ENCODE measurements at places on chromosomes 5 and 9.

DNA sequence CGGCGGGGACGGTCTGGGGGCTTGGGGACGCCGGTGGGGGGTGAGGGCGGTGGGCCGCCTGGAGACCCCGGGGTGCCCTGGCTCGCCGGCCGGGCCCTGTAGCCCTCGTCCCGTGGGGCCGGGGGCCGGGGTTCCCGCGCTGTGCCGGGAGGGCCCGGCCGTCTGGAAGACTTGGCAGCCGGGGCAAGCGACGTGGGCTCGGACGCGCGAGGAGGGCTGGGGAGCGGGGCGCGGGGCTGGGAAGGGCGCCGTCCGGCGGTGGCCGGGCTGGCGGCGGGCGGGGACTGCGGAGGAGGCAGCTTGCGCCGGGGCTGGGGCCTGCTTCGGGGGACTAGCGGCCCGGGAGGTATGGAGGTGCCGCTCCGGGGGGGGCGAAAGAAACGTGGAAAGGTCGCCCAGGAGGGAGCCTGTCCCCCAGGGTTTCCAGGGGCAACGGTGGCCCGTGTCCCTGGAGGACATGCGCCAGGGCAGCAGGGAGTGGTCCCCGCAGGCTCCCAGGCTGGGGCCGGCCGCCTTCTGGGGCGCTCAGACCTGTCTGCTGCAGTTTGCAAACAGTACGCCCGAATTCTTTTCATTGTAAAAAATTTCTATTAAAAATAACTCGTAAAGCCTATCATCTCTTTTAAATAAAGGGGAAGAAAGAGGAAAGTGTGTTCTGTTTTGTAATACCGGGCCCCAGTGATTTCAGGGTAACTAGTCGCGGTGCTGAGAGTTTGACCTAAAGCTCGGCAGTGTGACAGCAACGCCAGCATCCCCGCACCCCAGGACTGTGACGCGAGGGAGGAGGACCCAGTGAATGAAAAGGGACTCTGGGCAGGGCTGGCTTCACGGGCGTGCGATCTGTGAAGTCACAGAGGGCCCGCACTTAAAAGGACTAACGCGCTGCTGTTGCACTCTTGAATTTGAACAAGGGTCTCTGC is 752 bp upstream of the ANKH start:
- peak; percentile 82 for DNase-seq

DNA sequence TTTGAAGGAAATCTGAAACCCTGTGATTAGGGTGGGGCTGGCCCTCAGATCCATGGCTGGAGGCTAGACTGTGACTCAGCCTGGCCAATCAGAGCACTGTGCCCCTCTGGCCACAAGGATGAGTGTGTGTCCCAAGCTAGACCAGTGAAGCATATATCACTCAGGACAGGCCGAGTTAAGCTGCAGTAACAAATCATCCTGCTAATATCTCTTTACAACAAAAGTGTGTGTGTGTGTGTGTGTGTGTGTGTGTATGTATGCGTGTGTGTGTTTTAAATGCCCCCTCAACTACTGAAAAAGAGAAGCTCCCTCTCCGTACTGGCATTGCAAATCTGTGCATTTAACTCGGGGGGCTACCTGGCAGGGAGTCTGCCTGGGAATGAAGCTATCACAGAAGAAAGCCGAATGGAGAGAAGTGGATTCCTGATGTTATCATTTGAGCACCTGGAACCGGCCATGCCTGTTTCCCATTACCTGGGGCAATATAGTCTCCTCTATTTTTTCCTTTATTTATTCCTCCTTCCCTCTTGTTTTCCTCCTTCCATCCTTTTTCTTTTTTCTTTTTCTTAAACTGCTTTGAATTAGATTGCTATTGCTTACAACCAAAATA is 25.6 kb downstream of the STC2 start:
- DNase-seq: no peak

DNA sequence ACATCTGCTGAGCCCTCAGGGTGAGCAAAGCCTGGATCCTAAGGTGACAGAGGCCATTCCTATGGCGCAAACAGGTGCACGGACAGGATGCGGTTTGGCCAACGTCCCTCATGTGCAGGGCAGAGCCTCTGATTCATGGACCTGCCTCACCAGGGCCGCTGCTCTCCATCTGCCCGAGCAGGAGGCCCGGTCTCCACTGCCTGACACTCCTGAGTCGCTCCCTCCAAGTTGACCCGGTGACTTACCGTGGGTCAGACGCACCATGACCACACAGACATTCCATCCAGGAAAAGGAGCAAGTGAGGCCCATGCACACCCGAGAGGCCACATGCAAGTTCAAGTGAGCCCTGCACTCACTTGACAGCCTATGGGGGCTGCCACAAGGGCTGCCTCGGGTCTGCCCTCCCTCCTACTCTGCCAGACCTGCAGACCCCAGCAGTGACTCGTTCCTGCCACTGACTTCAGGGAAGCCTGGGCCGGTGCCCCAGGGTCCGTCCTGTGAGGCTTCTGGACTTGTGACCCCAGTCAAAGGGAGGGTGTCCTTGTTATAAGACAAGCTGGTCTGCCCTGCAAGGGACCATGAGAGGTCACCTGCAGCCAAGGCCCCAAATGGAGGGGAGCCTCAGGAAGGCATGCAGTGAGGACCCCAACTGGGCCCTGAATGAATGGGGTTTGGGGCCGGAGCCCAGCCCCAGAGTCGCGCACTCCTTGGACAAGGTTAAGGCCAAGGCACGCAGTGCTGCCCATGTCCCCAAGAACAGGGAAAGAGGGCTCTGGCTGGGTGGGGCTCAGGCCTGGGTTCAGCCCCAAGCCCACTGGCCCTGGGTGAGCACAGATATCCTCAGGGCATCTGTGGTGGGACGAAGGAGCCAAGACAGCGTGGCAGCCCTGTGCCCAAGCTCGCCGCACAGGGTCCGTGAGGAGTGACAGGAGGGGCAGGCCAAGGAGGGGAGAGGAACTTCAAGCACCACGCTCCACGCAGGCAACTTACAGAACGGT is 10.1 kb downstream of the BRD3OS start:
- DNase-seq: no peak

DNA sequence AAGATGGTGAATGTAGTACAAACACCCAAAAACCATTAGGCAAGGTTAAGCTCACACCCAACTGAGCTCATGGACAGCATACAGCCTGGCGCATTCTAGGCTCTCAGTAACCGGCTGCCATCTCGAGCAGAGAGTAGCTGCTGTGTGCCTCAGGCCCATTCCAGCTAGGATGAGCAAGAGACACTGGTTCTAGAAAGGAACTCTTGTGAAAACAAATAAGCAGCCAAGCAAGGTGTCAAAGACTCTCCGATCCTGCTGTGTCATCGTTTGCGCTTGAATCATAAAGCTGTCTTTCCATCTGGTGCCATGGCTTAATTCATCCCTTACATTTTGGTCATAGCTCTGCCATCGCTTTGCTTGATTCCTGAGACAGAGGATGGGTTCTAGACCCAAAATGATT is 135.4 kb upstream of the MSX2 start:
- DNase-seq: no peak

DNA sequence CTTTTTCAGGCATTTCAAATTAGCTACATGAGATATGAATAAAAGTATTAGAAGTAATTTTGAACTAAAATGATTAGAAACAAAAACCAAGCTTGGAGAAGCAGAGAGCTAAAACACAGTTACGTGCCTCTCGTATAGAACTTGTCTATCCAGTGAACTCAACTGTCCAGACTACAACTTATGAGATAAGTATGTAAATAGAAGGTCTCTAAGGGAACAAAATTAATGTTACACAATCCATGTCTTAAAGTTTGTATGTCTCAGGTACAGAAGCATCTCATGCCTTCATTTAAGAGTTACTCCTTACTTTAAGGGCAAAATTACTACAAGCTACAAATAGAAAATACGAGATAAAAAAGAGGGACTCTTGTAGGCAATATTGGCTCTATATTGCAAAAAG is 316.8 kb downstream of the CETN3 start:
- no peak for DNase-seq

- peak; percentile 69 for DNase-seq
Measured at GRCh38 chr9:21974722-21975409, 19.3 kb downstream of the CDKN2A start.

DNA sequence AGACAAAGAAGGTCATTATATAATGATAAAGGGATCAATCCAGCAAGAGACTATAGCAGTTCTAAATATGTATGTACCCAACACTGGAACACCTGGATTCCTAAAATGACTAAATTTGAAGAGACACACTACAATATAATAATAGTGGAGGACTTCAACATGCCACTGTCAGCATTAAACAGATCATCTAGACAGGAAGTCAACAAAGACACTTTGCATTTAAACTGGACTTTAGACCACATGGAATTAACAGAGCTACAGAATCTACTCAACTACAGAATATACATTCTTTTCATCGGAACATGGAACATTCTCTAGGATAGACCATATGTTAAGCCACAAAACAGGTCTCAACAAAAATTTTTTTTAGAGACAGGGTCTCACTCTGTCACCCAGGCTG is 58.3 kb upstream of the TLX3 start:
- no peak for DNase-seq

GRCh38 chr5:151181818-151182523 is 24.4 kb upstream of the ANXA6 start:
- no peak for DNase-seq

- DNase-seq: no peak
Measured at GRCh38 chr9:19379283-19379682, 753 bp downstream of the RPS6 start.

DNA sequence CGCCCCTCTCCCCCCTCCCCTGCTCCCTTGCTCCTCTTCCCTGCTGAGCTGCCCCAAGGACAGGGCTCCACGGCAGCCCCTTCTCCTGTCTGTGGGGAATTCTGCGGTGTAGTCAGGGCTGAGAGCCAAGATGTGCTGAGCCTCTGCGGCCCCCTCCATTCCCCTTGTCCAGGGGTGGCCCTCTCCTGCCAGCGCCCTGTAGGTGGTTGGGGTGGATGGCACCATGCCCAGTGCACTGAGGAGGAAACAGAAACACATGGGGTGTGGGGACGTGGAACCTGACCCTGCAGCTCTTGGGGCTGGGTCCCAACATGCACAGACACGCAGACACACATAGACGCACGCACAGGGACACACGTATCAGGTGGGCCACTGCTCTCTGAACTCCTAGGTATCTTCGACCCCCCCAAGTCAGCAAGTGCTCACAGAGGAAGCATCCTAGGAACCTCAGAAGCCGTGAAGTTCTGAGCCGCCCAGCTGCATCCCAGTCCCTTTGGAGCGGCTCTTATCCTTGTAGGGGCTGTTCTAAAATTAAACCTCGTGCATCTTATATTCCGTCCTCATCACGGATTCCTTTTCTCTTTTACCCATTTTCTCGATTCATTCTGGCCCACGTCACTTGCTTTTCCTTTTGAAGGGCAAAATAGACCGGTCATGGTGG is 64.8 kb downstream of the HMCN2 start:
- no peak for DNase-seq

DNA sequence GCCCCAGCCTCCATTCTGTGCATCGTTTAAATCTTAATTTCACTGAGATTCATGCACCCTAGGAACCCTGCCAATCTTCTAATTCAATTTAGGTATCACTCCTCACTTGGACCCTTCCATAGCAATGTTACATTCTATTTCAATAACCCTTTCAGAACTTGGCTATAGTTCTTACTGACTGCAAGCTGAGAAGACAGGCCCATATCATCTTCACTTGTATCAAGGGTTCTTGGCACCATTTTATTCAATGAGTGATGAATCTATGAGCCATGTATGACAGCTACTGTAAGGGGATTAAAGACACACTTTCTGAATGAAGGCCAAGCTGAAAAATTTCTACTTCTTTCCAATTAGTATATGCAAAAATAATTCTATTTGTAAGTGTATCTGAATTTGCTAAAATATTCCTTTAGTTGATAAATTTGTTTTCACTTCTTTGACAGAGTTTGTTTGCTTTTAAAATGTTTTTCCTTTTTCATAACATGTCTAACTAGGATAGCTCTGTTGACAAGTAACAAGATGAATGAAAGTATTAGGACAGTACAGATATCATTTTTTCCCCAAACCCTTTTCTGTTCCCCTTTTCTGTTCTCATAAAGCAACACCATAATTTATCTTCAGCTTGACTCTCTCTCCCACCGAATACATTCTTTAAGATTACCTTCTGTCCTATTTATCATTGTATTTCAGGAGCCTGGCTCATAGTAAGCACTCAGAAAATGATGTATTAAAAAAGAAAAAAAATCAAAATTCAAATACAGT is 9.6 kb downstream of the ITGA2 start:
- DNase-seq: no peak

DNA sequence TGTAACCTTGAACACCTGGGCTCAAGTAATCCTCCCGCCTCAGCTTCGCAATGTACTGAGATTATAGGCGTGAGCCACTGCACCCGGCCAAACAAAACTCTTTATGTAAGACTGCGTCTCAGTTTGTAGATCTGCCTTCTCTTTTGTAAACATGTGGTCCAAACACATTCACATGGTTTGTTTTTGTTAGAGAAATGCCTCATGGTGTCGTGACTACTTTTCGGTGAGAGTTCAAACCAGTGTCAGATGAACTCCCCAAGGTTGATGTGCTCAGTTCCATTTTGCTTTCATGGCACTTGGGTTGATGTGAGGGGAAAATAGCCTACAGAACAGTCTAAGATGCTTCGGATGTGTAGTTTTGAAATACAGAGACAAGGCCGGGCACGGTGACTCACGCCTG is 231.6 kb downstream of the GOLPH3 start:
- no peak for DNase-seq

GRCh38 chr9:72427801-72428200 is 62.8 kb upstream of the ZFAND5 start:
- DNase-seq: no peak

DNA sequence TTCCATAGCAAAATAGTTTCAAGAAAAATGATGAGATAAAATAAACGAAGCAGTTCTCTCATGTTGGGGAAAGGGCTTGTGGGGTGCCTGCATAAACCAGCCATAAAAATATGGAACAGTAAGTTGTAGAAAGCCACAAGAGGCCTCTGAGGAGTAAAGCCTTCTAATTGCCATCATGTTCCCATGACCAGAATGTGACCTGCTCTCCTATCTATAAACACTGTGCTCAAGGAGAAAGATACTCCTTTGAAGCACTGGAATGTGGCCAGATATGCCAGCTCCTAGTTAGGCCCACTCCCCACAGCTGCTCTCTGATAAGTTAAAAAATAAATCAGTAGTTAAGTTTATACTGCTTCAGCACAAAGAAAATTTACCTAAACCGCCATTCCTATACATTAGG is 65.8 kb downstream of the SETX start:
- no peak for DNase-seq

DNA sequence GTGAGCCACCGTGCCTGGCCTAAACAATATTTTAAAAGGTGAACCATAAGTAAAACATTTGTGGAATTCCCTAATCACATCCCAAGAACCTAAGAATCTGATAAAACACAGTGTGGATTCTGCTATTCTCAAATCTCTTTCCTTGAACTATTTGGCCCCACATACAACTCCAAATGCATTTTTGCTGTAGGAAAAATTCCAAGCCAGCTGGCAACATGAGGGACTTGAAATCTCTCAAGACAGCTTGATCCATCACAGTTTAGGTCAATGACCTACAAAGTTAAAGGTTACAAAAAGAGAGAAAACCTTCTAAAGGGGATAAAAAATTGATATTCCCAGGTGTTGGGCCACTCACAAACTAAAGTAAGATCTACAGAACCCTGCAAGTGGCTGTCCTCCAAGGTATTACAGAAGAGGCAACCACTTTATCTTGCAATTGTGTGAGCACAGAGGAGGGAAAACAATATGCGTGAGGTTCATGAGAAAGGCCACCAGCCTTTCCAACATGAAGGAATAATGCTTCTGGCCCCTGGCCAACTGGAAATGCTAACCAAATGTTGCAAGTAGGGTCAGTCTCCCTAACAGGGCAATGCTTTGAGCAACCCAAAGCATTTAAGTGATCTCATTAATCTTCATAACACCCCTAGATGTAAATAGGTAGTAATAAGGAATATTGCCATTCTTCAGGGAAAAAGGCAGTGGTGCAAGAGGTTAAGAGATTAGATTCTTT is 221.4 kb downstream of the SEMA5A start:
- DNase-seq: no peak
